ENCODE measurements at places on chromosomes 5 and 9.

DNA sequence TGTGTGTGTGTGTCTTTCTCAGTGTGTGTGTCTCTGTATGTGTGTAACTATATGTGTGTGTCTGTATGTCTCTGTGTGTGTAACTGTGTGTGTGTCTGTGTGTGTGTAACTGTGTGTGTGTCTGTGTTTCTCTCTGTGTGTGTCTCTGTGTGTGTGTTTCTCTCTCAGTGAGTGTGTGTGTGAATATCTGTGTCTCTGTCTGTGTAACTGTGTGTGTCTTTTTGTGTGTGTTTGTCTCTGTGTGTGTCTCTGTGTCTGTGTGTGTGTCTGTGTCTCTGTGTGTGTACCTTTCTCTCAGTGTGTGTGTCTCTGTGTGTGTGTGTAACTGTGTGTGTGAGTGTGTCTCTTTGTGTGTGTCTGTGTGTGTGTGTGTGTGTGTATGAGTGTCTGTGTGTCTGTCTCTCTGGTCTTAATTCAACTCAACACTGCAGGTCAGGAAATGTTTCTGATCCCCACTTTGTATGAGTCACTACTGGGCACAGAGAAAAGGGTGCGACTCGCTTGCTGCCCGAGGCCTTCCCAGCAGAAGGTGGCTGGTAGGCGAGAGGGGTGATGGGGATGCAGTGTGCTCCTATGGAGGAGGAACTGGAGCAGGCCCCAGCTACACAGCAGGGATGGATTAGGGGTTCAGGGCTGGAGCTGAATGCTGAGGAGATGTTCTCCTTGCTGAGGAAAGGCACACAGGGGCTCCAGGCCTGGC lies 52.1 kb downstream of the NSG2 start:
- peak; percentile 17 for DNase-seq

- peak; percentile 35 for DNase-seq
Observed at GRCh38 chr9:113600023-113600823, 136.7 kb downstream of the RGS3 start.

DNA sequence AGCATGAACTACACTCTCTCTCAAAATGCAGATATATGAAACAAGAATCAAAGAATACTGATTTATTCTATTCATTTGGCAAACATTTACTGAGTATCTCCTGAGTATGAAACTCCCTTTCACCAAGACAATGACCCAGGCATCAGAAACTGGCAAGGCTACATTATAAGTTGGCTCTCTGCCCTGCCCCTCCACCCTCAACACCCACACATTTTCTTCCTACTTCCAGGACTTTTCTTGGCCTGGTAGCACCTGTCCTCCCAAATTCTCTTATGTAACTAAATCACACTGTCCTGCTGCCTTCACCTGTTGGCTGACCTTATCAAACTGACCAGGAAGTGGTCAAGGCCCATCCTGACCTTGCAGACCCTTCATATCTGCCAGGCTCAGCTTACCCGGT lies 3.5 kb downstream of the RASEF start:
- no peak for DNase-seq

DNA sequence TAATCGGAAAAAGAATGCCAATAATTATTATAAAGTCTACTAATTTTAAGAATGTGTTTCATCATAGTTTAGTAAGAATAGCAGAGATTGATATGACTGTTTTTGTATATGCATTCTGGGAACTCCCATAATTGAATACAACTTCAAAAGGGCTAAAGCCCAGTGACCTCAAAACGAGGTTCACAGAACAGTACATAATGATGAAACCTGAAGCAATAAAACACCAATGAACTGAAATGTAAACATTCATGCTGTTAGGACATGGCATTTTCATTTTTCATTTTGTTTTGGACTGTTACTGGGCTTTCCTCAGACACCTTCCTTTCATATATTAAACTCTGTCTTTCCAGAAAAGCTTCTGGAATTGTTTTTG lies 684 bp upstream of the JMY start:
- DNase-seq, result peak; percentile 46

DNA sequence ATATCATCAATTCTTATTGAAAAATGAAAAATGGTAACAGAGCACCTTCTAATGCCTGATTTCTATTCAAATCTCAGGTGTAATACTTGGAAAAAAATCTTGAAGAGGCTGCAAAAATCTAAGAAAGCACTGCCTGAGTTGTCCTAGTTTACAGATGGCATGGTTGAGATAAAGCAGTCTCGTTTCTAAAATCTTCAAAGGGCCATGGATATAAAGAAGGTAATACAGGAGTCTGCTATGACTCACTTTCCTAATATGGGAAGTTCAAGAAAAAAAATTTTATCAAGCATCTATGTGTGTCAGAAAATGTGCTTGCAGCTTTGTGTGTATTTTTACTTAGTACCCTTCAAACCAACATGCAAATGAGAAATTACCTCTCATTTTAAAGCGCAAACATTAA lies 163.3 kb downstream of the DMAC1 start:
- DNase-seq, result no peak

- peak; percentile 48 for DNase-seq
Observed at GRCh38 chr9:113879911-113880310, 3.8 kb downstream of the ZNF618 start.

DNA sequence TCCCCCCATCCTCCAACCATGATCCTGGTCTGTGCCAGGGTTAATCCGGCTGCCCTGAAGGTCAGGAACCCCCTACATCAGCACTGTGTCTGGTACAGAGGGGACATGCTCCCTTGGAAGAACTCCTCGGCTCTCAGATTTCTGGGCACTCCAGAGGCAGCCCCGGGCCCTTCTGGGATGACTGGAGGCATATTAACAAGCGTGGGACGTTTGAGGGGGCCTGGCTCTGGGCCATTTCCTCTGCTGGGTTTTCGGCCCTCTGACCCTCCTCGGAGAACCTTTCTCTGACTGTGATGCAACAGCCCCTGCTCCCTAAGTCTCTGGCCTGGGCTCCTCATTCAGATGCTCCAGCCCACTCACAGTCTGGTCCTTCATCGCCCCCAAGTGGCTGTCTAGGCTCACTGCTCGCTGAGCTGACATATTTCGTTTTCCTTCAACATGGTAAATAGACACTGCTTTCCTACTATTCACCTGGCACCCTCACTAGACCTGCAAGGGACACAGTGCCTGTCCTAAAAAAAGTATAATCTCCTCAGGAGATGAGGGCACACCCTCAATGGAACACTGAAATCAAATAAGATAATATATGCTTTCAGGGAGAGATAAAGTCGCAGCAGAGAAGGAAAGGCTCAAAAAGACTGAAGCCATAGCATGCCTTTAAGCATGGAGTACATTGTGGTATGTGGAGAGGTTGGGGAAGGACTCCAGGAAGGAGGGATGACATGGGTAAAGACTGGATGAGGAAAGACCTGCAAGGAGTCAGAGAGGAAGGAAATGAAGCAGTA lies 404.7 kb upstream of the TRPC7 start:
- DNase-seq, result peak; percentile 73

- DNase-seq, result peak; percentile 85
Observed at GRCh38 chr5:39661026-39661779, 236.4 kb upstream of the DAB2 start.

GRCh38 chr5:133353741-133354140 lies 258.6 kb downstream of the FSTL4 start:
- no peak for DNase-seq

DNA sequence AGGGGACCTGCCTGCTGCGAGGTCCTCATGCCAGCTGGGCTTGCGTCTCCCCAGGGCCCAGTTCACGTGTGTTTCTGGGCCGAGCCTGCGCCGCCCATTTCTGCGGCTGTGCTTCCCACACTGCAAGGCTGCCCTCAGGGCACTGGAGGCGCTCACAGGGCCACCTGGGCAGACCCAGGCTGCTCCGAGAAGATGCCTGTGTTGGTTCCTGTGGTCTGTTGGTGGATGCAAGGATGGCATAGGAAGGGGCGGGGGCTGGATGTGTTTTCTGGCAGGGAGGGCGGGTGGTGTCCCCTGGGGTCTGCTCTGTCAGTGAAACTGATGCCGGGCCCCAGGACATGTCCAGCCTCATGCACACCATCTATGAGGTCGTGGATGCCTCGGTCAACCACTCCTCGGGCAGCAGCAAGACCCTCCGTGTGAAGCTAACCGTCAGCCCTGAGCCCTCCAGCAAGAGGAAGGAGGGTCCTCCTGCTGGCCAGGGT lies 25.9 kb downstream of the NKD2 start:
- no peak for DNase-seq

DNA sequence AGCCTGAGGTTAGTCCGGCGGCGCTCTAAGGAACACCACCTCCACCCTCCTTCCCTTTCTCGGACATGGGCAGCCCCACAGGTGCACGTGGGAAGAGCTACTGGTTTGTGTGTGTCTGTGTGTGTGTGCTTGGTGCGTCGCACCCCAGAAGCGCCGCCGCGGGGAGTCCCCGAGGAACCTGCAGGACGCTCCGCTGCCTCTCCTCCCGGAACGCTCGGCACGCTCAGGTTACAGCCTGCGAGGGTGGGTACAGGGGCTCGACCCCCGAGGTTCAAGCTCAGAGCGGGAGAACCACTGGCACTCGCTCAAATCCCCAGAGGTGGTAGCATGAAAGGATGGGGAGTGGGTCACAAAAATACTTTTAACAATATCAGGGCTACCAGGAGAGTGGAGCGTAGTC lies 2.0 kb downstream of the ASTN2 start:
- DNase-seq, result no peak

DNA sequence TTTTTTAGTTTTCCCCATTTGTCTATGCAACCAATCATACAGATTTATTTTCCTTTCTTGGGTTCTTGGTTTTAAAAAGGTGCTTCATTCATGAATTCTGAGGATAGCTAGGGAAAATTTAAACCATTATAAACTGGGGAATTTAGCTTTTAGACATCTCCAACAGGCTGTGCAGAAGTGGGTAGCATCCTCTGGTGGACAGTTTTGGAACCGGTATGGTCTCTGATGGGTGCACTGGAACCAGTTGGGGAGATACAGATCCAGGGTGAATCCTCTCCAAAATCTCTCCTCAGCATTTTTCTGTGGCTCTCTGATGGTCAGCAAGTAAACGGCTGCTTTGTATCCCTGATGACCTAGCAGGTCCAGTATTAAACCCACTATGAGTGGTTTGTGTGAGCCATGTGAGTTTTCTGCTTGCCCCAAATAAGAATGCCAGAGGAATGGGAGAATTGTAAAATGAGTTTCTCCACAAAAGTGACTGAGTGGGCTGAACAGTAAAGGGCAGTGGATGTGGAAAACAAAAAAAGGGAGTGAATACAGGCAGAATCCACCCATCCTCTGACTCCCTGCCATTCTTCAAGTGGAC lies 9.1 kb upstream of the DNAJC25 start:
- DNase-seq, result peak; percentile 32
